RCC 7860 (cell line): ENCODE measurements at places on chromosomes 11 and 22.

DNA sequence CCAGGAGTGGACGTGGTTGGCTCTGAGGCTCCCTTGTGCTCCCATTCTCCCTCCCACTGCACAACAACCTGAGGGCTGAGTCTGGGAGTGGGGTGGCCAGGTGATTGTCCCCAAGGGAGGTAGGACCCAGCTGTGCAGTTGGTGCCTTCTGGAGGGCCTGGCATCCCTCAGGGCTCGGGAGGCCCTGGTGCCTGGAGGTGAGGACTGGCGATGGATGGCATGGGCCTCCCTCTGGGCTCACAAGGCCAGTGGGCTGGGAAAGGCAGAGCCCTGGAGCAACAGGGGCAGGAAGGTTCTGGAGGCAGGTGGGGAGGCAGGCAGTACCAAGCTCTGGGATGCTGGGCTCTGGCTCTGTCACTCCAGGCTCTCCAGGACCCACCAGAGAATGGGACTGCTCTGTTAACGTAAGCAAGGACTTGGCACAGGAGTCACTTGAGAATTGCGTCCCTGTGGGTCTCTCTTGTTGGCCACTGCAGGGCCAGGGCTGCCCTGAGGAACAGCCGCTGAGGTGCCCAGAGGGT is 114.2 kb downstream of the KCNQ1OT1 start:
- DNase-seq: no peak

DNA sequence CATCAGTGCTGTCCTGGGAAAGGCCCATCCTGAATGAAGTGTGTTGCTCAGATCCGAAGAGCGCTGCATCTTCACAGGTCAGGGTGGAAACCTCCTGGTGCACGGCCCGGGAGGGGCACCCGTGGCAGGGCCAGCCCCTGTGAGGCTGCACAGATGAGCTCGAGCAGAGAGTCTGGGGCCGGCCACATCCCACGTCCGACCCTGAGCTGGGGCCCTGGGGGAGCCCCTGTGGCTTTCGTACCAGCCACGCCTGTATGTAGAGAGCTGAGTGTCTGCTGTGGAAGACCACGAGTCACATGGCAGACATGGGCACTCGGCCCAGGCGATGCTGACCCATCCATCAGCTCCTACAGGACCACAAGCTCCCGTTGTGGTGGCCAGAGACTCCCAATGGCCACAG is 24.9 kb upstream of the SEPTIN5 start:
- no peak for DNase-seq

DNA sequence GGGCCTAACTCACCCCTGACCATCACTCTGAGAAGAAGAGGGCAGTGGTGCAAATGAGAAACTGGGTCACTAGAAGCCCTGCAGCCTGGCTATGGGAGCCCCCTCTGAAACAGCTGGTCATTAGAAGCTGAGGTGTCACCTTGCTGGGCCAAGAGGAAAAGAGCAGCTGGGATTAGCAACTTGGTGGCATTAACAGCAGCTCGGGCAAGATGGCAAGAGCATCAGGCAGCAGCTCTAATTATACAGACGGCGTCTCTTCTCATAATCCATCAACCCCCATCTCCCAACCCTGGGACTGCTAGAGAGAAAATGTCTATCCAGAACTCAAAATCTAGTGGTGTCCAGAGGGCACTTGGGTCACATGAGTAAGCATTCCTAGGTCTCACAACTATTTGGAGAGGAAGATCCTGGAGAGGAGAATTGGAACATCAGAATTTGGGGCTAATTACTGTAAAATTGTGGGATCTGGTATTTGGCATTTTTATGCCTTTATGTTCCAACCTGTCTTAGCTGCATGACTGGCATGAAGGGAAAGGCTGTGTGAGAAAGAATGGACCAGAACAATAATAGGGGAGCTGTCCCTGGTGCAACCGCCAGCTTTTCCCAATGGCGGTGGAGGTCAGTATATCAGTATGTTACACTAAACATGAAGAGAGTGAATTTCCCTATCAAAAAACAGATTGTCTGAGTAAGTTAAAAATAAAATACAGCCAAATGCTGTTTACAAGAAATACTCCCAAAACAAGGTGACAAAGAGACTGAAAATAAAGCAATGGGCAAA is 7.6 kb upstream of the LMO1 start:
- DNase-seq: no peak

GRCh38 chr22:21697021-21697771 is 31.4 kb downstream of the PPIL2 start:
- no peak for DNase-seq

DNA sequence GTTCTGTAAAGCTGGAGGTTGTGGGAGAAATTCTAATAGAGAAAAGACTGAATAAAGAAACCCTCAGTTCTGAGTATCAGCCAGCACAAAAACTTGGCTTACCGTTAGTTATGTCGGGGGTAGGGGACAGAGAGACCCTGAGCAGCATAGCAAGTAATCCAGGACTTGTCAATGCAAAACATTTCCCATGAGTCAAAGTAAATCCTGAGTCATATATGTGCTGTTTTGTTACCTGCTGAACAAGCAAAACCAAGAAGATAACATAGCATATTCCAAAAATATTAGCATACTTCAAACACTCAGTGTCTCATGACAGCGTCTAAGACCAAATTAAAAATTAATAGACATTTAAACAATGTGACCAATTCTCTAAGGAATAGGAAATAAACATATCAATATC is 75.1 kb upstream of the LUZP2 start:
- no peak for DNase-seq

- no peak for DNase-seq
Observed at GRCh38 chr22:22785316-22786065, 102.1 kb upstream of the IGLL5 start.

DNA sequence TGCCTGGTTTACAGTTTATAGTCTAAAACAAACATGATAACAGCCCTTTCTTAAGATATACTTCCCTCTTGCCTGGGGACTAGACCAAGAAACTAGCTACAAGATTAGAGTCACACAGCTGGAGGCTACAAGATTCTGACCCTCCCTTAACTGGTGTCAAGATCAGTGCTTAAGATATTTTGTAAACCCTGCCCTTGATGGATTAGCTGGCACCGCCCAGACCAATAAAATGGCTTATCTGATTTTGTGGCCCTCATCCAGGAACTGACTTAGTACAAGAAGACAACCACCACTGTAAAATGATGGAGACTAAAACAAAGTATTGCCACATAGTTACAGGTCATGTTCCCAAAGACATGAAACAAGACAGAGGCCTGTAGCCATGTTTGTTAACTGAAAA is 53.4 kb downstream of the FAM181B start:
- DNase-seq: no peak

DNA sequence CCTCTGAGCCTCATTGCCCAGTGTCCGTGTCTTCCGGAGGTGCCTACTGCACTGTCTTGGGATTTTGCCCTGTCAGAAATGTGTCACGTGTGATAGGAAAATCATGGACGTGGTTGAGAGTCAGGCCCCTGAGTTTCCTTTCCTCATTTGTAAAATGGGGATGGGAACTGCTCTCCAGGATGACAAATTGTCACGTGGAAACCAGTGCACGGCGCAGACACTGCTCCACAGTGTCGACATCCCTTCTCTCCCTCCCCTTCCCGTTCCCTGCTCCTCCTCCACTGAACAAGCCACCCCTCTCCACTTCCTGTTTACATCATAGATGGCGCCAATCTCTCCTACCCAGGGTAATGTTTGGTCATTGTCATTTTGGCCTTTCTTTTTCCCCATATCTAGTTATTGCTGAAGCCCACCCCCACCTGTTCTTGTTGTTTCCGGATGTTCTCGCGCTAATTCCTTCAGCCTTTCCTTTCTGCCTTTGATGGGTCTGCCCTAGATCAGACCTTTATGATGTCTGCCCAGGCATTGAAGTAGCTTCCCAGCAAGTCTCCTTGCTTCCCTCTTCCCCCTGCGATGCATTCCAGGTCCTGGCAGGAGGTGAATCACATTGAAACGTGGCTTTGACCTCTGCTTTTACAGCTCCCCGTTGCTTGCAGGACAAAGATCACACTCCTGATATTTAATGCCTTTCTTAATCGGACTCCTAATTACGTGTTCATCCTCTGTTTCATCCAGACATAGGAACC is 91.8 kb downstream of the TBC1D22A start:
- DNase-seq: no peak

- DNase-seq: no peak
Observed at GRCh38 chr11:118238929-118239328, 13.2 kb downstream of the MPZL3 start.

DNA sequence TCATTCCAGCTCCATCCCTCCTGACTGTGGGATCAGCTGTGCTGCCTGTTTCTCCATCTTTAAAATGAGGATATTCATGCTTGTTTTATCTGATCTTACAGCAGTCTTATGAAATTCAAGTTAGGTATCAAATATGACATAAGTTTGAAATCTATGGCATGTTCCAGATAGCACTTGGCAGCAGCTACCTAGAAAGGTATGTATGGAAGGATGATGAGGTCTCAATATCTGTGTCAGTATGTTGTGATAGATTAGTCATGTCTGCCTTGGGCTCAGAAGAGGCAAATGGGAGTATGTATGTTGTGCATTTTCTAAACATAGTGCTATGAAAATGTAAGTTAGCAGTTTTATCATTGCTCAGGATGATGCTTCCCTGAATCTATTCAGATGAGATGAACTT is 122.1 kb downstream of the NAV2 start:
- no peak for DNase-seq

GRCh38 chr11:128720522-128720985 is 26.7 kb downstream of the FLI1 start:
- no peak for DNase-seq

- peak; percentile 68 for DNase-seq
Observed at GRCh38 chr11:116109228-116109627, 605.0 kb upstream of the CADM1 start.

- no peak for DNase-seq
Observed at GRCh38 chr11:119803726-119804294, 74.8 kb upstream of the NECTIN1 start.

GRCh38 chr11:109267293-109268095 is 154.5 kb upstream of the C11orf87 start:
- no peak for DNase-seq

- no peak for DNase-seq
Observed at GRCh38 chr11:121070951-121071845, 29.8 kb upstream of the TECTA start.

GRCh38 chr11:115672999-115673411 is 168.8 kb upstream of the CADM1 start:
- DNase-seq: no peak

- no peak for DNase-seq
Observed at GRCh38 chr11:19327280-19327679, 86.5 kb upstream of the E2F8 start.

- DNase-seq: no peak
Observed at GRCh38 chr11:112759418-112759817, 201.8 kb upstream of the NCAM1 start.

GRCh38 chr11:32940865-32941264 is 48.3 kb downstream of the QSER1 start:
- DNase-seq: no peak

DNA sequence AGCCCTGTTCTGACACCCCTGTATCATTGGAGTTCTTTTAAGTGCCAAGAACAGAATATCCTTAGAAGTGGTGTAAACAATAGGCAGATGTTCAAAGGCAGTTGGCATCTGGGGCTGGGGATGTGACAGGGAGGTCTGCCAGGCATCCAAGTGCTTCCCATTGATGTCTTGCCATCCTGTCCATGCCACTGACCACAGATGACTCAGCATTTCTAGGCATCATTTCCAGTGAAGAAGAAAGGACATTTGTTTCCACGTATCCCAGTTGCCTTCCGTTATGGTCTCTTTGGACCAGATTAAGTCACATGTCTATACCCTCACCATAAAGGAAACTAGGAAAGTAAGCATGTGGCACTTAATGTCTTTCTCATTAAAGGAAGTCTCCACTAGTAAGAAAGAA is 76.7 kb upstream of the BARX2 start:
- DNase-seq: no peak

GRCh38 chr22:49328118-49328475 is 499.6 kb downstream of the BRD1 start:
- no peak for DNase-seq

- DNase-seq: no peak
Observed at GRCh38 chr11:126357969-126358762, 2.7 kb downstream of the ST3GAL4 start.

GRCh38 chr22:25126510-25126909 is 73.1 kb upstream of the CRYBB3 start:
- DNase-seq: no peak

GRCh38 chr11:71265559-71266092 is 13.2 kb upstream of the SHANK2 start:
- DNase-seq: no peak

DNA sequence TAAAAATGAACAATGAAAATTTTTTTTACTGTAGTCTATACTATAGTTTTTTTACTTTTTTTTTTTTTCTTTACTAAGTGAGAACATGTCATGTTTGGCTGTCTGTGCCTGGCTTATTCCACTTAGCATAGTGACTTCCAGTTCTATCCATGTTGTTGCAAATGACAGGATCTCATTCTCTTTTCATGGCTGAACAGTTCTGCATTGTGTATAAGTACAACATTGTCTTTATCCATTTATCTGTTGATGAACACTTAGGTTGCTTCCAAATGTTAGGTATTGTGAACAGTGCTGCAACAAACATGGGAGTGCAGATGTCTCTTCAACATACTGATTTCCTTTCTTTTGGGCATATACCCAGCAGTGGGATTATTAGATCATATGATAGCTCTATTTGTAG is 88.1 kb upstream of the CCDC90B start:
- DNase-seq: no peak

- no peak for DNase-seq
Observed at GRCh38 chr11:68213135-68213515, at the start of gene KMT5B. KMT5B (minus strand) TSS chr11:68213296; CDS start chr11:68190076, 23,220 bp downstream.

- DNase-seq: no peak
Observed at GRCh38 chr11:109148669-109149068, 273.3 kb upstream of the C11orf87 start.

- no peak for DNase-seq
Observed at GRCh38 chr22:43894122-43894521, 2.3 kb upstream of the PNPLA5 start.

DNA sequence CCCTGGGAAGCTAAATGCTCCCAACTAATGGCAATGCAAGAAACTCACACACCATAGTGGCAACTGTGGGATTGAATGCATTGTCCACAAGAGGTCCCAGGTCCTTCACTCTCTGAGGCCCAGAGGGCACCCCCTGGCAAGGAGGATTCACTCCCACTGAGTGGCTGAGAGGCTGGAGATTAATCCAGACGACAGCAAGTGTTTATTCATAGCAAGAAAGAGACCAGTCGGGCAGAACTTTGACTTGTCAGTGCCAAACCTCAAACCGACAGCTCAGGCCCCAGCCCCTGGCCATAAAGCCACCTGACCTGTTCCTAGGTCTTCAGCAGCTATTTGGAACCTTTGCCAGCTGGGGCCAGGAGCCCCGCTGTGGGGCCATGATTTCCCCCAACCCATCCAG is 54.5 kb upstream of the MPEG1 start:
- no peak for DNase-seq

GRCh38 chr11:127275774-127276173 is 275.2 kb upstream of the KIRREL3 start:
- no peak for DNase-seq

GRCh38 chr11:62552485-62553079 is 6.0 kb upstream of the AHNAK start:
- no peak for DNase-seq

DNA sequence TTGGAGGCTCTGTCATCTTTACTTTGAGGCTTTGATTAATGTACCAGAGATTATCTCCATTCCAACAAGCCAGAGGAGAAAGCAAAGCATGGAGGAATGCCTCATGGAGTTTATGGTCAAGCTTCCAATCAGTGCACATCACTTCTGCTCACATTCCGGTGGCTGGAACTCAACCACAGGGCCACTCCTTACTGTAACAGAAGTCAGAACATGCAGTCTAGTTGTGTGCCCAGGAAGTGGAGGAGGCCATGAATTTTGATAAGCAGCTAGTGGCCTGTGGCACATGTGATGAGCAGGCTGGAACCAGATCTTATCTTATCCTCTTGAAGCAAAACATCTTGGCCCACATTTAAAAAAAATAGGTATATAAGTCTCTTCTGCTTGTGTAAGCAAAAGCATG is 258.9 kb upstream of the ARHGAP20 start:
- DNase-seq: no peak
